ENCODE measurements at places on chromosomes 1 and 21.

GRCh38 chr1:219276049-219276738 is 102.5 kb downstream of the LYPLAL1 start:
- DNase-seq, result peak; percentile 68

- no peak for DNase-seq
Measured at GRCh38 chr21:43808367-43808766, 19.0 kb downstream of the RRP1 start.

DNA sequence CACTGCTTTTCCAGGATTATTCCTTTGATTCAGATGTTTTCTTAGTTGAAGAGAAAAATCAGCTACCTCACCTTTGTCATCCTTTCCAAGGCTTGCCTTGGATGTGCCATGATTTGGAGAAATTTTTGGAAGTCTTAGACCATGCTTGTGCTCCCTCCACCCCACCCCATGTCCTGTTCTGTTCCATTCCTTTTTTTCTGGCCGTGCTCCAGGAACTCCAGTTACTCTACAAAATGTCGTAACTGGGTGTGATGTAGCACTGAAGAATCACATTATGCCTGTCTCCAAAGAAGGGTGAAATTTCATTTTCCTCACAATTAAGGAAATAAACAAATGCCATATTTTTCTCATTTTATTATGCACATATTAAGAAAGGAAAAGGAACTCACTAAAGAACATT is 217.8 kb upstream of the ZRANB2 start:
- no peak for DNase-seq

DNA sequence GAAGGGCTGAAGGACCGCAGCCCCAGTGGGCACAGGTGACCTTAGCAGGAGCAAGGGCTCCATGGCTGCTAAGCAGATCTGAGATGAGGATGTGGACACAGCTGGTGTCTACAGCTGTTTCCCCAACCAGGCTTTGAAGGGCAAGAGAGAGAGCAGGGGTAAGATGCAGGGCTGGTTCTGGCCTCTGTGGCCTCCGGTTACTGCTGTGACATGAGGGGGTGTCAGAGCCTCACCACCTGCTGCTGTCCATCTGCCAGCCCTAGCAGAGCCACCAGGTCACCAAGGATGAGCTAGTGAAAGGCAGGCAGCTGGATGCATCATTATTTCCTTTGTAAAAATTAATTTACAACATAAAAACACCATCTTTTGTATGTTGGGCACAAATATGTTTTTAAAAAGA is 33.4 kb downstream of the OBSCN start:
- no peak for DNase-seq

GRCh38 chr1:182270731-182271130 is 120.9 kb downstream of the GLUL start:
- DNase-seq, result no peak

All from NCI-H1105 (cell line).